ENCODE measurements at places on chromosomes 3 and 15. TPM values are rescaled to one million over a fixed set of nuclear protein-coding genes. Genes with fewer than 3 reads are reported as not detected.

The KBTBD13 gene
- total RNA-seq: not detected

The PIGZ gene
- total RNA-seq: 0.61 TPM

The CPLX3 gene
- 0.53 TPM for total RNA-seq

The GPR149 gene
- total RNA-seq: not detected

The SEMA6D gene
- total RNA-seq: not detected

The RASA2 gene
- 96.4 TPM for total RNA-seq

The TRH gene
- total RNA-seq: not detected

The SNURF gene
- 30.1 TPM for total RNA-seq

The INSYN1 gene
- not detected for total RNA-seq

The GP9 gene
- total RNA-seq: not detected

The SLC2A2 gene
- not detected for total RNA-seq

The PDZRN3 gene
- total RNA-seq: not detected

The GHRL gene
- total RNA-seq: 1.1 TPM

The GAP43 gene
- not detected for total RNA-seq

DNA sequence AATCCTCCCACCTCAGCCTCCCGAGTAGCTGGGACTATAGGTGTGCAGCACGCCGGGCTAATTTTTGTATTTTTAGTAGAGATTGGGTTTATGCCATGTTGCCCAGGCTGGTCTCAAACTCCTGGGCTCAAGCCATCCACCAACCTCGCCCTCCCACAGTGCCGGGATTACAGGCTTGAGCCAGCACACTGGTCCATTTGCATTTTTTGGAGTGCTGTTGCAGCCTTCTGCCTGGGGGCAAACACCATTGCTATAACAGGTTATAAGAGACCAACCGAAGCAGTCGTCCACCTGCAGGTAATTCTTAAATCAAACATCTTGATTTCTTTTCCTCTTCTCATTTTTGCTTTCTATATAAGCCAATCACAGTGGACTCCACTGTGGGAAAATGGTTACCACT is 27.7 kb downstream of the ACKR4 start:
- peaks cover 26% of the 10 kb centered on the region for H3K36me3 ChIP-seq
- no peaks in the 10 kb centered on the region for H3K4me1 ChIP-seq

DNA sequence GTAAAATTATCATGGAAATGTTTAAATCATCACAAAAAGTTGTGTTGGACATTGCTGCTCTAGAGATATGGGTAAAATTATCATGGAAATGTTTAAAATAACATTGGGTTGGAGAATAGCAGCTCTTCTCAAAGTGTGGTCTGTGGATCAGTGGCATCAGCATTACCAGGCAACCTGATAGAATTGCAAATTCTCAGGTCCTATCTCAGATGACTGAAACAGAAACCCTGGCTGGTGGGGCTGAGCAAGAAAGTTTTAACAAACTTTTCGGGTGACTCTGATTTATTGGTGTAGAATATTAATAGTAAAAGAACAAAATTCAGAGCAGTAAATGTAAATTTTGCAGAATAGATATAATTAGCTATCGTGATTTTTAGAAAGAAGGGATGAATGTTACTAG is 28.9 kb downstream of the NXPE3 start:
- no peaks in the 10 kb centered on the region for H3K27me3 ChIP-seq
- H3K27ac ChIP-seq: no peak overlapping the region
- H3K4me3 ChIP-seq: no peak overlapping the region
- peaks cover 17% of the 10 kb centered on the region for H3K36me3 ChIP-seq
- H3K4me1 ChIP-seq: peaks cover 20% of the 10 kb centered on the region
- DNase-seq: no peak

DNA sequence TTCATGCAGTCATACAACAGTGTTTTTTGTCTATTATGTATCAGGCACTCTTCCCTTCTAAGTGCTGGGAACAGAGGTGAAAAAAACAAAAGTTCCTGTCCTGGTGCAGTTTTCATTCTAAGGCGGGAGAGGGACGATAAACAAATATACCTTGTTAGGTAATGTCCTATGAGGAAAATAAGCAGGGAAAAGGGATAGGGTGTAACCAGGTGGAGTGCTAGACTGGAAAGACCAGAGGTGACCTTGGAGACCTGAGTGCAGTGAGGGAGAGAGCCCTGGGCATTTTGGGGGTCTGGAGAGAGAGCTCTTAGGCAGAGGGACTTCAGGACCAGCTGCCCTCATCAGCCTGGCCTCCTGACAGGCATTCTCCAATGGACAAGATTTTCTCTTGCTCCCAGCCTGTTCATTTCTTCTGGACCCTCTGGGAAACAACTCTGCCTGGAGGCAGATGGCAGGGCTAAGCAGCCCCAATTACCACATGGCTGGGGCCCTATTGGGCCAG is 97.2 kb upstream of the TJP1 start:
- no peaks in the 10 kb centered on the region for H3K36me3 ChIP-seq
- peaks cover 11% of the 10 kb centered on the region for H3K27me3 ChIP-seq
- no peak for DNase-seq
- no peak overlapping the region for H3K27ac ChIP-seq
- H3K4me1 ChIP-seq: no peaks in the 10 kb centered on the region

DNA sequence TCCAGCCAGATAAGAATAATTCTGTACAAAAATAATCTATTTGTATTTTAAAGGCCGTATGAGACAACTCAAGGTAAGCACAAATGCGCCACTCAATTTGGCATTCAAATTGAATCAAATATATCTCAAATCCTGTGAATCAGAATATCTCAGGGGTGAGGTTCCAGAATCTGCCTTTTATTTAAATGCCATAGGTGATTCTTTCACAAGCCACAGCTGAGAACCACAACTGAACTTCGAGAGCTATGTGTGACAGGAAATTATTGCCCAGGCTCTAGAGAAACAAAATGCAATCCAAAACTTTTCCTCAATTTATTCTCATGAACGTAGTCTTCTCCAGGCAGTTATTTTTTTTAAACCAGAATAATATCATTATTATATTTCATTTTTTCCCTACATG is 11.9 kb downstream of the ATP8B4 start:
- H3K36me3 ChIP-seq: no peaks in the 10 kb centered on the region
- peaks cover 11% of the 10 kb centered on the region for H3K4me1 ChIP-seq
- H3K27ac ChIP-seq: no peak overlapping the region
- no peak for DNase-seq

GRCh38 chr3:123936400-123936799 is 24.6 kb downstream of the CCDC14 start:
- H3K4me1 ChIP-seq: no peaks in the 10 kb centered on the region
- H3K4me3 ChIP-seq: no peak overlapping the region
- no peaks in the 10 kb centered on the region for H3K27me3 ChIP-seq
- no peak for DNase-seq
- no peak overlapping the region for H3K27ac ChIP-seq
- peaks cover 5% of the 10 kb centered on the region for H3K36me3 ChIP-seq

GRCh38 chr3:59726279-59726678 is 676.5 kb upstream of the CFAP20DC start:
- no peaks in the 10 kb centered on the region for H3K4me1 ChIP-seq
- H3K4me3 ChIP-seq: no peak overlapping the region
- H3K27ac ChIP-seq: no peak overlapping the region

GRCh38 chr3:58824285-58824684 is 157.7 kb upstream of the FAM3D start:
- DNase-seq: no peak
- H3K4me3 ChIP-seq: no peak overlapping the region
- H3K36me3 ChIP-seq: no peaks in the 10 kb centered on the region
- H3K27ac ChIP-seq: no peak overlapping the region

DNA sequence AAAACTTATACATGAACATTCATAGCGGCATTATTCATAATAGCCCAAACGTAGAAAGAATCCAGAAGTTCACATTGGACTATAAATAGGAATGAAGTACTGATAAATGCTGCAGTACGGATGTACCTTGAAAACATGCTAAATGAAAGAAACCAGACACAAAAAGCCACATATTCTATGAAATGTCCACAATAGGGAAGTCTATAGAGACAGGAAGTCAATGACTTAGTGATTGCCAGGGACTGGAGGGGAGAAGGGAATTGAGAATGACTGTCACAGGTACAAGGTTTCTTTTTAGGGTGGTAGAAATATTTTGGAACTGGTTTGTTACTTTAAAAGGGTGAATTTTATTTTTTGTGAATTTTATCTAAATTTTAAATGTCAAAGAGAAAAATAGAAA is 71.4 kb upstream of the SKOR1 start:
- no peak overlapping the region for H3K4me3 ChIP-seq
- no peak for DNase-seq
- H3K4me1 ChIP-seq: peaks cover 20% of the 10 kb centered on the region
- no peaks in the 10 kb centered on the region for H3K27me3 ChIP-seq
- no peak overlapping the region for H3K27ac ChIP-seq

DNA sequence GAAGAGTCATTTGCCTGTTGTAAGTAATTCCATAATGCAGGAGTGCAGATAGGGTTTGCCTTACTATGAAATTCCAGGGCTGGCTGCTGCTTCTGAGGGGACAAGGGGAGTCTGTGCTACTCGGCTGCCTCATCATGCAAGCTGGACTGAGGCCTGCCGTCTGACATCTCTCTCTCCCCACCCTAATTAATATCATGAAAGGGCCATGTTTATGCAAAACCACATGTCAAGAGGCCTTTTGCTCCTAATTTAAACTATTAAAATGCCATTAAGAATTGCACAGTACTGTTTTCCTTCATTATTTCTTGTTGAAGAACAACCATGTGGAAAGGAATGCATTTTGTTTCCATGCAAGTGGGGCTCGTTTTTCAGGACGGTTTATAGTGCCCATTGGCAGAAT is 26.3 kb downstream of the CHST2 start:
- H3K27ac ChIP-seq: no peak overlapping the region
- no peaks in the 10 kb centered on the region for H3K36me3 ChIP-seq
- no peaks in the 10 kb centered on the region for H3K4me1 ChIP-seq
- DNase-seq: no peak
- no peak overlapping the region for H3K4me3 ChIP-seq

DNA sequence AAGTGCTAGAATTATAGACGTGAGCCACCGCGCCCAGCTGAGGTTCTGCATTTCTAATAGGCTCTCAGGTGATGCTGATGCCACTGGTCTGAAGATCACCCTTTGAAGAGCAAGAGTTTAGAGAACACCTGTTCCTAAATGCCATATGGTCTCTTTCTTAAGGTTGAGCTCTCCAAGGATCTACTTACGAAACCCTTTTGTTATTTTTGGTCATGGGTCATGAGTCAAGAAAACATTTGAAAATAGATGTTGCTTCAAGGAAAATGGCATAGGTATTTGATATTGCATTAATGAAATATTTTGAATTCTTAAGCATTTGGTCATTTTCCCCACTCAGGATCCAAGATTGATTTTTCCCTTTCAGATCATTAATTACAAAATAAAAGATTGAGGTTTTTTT is 74.7 kb upstream of the SOX2 start:
- DNase-seq: no peak
- H3K27ac ChIP-seq: no peak overlapping the region

GRCh38 chr3:65575376-65575840 is 463.3 kb downstream of the MAGI1 start:
- no peaks in the 10 kb centered on the region for H3K4me1 ChIP-seq
- no peak overlapping the region for H3K4me3 ChIP-seq
- no peak for DNase-seq

GRCh38 chr3:165768680-165769079 is 68.5 kb downstream of the BCHE start:
- H3K4me1 ChIP-seq: no peaks in the 10 kb centered on the region
- H3K4me3 ChIP-seq: no peak overlapping the region
- DNase-seq: no peak
- H3K27ac ChIP-seq: no peak overlapping the region
- H3K27me3 ChIP-seq: no peaks in the 10 kb centered on the region

GRCh38 chr3:177401375-177401774 is 204.1 kb upstream of the TBL1XR1 start:
- no peak for DNase-seq
- H3K27me3 ChIP-seq: no peaks in the 10 kb centered on the region
- H3K36me3 ChIP-seq: no peaks in the 10 kb centered on the region
- H3K4me3 ChIP-seq: no peak overlapping the region

DNA sequence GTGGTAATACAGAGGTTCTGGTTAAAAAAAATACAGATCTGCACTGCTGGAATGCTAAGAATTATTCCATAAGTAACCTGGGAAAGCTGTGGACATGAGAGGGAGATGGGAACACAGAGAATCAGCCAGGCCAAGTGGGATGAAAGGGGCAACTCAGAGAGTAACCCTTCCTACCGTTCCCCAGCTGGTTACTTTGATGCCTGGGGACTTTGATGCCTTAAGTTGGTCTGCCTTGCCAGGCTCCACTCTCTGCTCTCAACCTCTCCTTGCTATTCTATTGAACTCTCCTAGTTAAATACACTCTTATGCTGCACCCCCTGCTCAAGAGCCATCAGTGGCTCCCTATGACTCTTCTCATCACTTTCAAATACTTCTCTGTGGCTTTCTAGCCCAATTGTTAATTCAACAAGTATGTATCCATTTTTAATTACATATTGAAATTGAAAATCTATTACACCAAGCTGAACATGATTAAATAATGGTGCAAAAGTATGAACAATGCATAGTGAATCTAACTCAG is 315.5 kb downstream of the TLE3 start:
- H3K36me3 ChIP-seq: no peaks in the 10 kb centered on the region
- no peak for DNase-seq
- H3K27me3 ChIP-seq: no peaks in the 10 kb centered on the region

DNA sequence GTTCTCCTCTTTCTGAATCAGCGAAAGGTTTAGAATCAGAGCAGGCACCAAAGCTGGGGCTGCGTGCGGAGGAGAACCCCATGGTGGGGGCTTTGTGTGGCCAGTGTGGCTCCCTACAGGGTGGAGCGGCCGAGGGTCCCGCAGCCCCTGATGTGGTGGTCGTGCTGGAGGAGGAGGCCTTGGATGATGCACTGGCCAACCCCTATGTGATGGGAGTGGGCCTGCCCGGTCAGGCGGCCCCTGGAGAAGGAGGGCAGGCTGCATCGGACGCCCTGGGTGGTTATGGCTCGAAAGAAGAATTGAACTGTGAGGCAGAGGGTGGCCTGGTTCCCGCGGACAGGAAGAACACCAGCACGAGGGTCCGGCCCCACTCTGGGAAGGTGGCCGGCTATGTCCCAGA is 1.4 kb downstream of the FGD5 start:
- H3K36me3 ChIP-seq: no peaks in the 10 kb centered on the region
- DNase-seq: no peak
- H3K4me3 ChIP-seq: no peak overlapping the region
- H3K4me1 ChIP-seq: no peaks in the 10 kb centered on the region

GRCh38 chr3:114557791-114558190 is 264.0 kb downstream of the TIGIT start:
- H3K27me3 ChIP-seq: no peaks in the 10 kb centered on the region
- no peak overlapping the region for H3K4me3 ChIP-seq
- DNase-seq: no peak
- H3K27ac ChIP-seq: no peak overlapping the region

GRCh38 chr3:46690798-46691197 is 2.7 kb downstream of the ALS2CL start:
- no peak for DNase-seq
- H3K27ac ChIP-seq: no peak overlapping the region
- no peak overlapping the region for H3K4me3 ChIP-seq
- H3K27me3 ChIP-seq: no peaks in the 10 kb centered on the region

DNA sequence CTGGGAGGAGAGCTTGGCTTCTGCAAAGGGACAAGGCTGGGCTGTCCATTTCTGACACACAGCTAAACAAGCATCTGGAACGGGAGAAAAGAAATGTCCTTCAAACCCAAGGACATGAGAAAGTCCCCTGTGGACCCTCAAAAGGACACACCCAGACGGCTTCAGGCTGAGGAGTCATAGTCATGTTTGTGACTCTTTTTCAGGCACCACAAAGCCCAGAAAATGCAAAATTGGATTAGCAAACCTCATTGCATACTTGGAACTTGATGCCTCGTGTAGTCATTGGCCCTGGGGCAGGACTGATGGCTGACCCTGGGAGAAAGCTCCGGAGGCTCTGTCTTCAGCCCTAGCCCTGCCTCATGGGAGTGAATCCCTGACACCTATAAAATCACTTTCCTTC is 21.5 kb downstream of the FAM174B start:
- no peaks in the 10 kb centered on the region for H3K36me3 ChIP-seq
- DNase-seq: no peak
- H3K4me1 ChIP-seq: no peaks in the 10 kb centered on the region
- no peak overlapping the region for H3K27ac ChIP-seq
- no peaks in the 10 kb centered on the region for H3K27me3 ChIP-seq

Measured in CD4-positive, alpha-beta T cell (primary cell).